ENCODE measurements at places on chromosomes 7 and 10.
A peak's percentile ranks its signal among the peaks of the same experiment; 100 is the strongest.

- no peak for DNase-seq
Observed at GRCh38 chr10:36671607-36672006, 453.8 kb upstream of the ANKRD30A start.

GRCh38 chr10:31678575-31679516, 249.8 kb downstream of the ARHGAP12 start:
- no peak for DNase-seq

- no peak for DNase-seq
Observed at GRCh38 chr10:15802375-15802949, 57.8 kb downstream of the MINDY3 start.

DNA sequence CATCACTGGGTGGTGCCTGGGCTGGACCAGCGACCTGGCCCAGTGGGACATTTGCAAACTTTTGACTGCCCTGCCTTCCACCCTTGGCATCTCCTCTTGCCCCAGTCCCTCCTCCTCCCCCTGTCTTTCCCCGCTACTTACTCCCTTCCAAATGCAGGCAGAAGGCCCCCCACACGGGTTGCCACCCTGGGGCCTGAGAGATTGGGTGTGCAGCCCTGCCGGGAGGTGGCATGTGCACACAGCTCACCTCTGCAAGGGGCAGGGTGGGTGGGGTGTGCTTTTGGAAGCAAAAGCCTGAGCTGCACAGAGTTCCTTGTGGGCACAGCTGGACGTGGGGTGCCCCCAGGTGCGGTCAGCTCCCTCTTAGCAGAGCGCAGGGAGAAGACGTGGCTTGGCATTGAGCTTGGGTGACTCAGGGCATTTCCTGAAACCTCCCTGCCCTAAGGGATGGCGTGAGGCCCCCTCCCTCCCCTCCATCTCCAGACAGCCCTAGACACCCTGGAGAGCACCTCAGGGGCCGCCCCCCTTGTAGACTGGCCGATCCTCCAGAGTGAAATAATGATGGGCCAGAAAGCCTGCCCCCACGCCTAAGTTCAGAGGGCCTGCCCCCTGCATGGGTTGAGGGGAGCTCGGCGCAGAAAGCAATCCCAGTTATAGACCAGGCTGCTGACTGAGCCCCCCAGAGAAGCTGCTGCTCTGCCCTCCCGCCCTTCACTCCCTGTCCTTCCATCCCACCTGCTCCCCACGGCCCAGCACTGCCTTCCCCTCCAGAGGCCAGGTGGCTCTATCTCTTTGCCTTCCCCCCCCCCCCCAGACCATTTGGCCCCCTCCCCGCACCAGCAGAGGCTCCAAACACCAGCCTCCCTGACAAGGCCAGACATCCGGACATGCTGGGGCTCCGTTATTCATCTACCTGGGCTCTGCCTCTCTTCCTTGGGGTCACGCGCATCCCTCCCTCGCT, 2.3 kb upstream of the SHH start:
- DNase-seq, result peak; percentile 42

DNA sequence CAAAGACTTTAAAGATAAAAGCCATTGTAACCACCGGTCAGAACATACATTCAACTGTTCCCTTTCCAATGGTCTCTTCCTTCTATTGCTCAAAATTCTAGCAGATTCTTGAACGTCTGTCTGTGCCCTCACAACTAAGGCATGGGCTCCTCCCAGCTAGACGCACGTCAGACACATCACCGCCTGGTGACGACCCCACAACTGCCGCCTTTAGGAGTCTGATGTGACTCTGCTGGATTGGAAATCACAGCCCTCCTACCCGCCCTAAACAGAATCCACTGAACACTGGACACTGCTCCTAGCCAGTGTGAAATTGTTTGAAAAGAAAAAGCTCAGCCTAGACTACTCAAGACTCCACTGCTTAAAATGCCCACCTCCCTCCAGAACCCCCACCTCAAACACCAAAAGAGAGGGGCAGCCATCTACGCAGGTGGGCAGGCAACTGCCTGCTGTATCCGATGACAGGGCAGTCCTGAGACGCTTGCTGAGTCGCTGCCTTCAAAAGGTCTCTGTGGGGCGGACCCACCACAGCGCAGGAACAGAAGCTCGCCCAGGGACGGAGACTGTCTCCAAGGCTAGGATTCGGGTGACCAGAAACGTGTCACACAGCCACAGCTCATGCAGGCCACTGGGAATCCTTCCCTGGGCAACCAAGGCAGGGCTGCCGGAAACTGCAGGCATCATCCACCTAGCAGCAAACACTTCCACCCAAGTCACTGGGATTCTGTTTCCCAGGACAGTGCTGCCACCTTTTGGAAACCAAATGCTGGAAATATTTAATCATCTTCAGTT, 34.7 kb downstream of the GSDME start:
- DNase-seq, result no peak

DNA sequence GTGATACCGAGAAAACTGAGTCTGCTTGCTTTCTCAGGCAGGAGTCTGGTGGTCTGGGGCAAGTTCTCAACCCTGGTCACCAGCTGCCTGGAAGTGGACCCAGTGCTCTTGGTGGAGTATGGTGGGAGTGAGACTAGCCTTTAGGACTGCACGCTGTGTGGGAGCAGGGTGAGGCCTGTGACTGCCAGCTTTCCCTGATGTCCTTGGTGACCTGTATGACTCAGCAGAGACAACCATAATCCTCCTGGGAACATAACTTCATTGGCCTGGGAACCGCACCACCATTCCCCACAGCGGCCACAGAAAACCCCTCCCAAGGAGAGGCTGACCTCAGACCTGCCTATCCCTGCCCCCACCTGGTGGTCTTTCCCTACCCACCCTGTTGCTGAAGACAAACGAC, 139.5 kb upstream of the CHRM2 start:
- DNase-seq, result no peak

- no peak for DNase-seq
Observed at GRCh38 chr7:102320181-102320580, 33.5 kb downstream of the SH2B2 start.

DNA sequence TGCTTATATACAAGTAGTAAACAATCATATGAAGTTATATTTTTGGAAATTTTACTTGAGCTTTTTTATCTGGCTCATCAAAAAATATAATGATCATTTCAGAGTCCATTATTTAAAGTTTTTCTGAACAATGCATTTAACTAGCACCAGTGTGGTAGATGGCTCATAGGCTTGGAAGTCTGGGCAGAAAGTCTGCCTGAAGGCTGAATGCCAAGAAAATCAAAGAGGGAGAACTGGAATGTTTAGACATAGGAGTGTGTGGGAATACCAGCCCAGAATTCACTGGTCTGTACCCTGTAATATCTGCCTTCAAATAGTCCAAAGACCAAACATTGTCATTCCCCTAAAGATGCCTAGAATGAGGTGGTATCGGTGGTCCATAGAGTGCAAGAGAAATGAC, 40.3 kb upstream of the ANK3 start:
- DNase-seq, result no peak

DNA sequence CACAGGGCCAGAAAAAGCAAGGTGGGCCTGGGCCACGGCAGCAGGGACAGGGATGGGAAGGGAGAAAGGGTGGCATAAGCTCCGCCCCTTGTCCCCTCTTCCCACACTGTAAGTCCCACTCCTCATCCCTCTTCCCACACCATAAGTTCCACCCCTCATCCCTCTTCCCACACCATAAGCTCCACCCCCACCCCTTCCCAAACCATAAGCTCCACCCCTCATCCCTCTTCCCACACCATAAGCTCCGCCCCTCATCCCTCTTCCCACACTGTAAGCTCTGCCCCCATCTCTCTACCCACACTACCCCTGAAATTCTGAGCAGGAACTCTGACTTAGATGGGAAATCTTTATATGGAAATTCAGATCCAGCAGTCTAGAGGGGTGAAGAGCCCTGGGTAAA, 55.7 kb downstream of the HSPA12A start:
- DNase-seq, result no peak

DNA sequence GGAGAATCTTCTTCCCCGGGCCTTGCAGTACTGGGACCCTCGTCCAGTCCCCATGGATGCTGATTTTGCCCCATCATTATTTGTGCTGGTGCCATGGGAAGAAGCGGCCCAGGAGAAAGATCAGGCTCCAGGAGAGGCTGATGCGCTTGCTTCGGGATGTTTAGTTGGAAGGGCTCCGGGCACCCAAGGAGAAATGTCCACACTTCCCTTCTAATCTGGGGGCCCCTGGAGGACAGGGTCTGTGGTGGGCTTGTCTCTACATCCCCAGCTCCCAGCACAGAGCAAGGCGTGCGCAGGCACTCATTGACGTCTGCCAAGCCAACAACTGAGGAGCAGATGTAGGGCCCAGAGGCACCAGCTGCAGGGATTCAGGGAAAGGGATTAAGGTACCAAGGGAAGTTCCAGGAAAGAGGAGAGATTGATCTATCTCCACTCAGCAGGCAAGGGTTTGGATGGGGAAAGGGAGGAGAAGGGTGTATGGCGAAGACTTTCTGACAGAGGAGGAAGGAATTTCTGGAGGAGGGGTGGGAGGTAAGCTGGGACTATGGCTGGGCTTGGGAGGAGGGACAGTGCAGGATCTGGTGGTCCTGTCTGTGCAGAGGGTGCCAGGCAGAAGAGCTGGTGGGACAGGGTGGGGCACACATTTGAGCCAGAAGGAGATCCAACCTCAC, 38.7 kb upstream of the LEP start:
- peak; percentile 39 for DNase-seq

GRCh38 chr7:133320891-133321290, 68.0 kb downstream of the EXOC4 start:
- no peak for DNase-seq

GRCh38 chr7:76294344-76295024, 8.0 kb upstream of the HSPB1 start:
- peak; percentile 60 for DNase-seq

- DNase-seq, result no peak
Observed at GRCh38 chr10:17354781-17355180, 99.6 kb downstream of the ST8SIA6 start.

DNA sequence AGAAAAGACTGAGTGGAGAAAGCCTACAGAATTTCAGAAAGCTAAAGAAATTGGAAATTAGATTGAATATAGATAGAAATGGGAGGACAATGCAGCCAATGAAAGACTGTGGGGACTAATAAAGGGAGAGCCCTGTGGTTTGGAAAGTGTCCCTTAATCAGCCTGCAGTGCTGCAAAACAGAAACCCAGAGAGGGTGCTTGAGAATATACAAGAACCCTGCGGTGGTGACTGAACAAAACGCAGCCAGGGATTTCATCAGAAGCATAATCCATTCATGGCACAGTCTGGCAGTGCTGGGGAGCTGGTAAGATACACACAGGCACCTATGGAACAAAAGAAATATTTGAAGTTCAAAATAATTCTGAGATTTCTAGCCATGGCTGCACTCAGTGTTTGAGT, 19.1 kb downstream of the CEP41 start:
- DNase-seq, result no peak

DNA sequence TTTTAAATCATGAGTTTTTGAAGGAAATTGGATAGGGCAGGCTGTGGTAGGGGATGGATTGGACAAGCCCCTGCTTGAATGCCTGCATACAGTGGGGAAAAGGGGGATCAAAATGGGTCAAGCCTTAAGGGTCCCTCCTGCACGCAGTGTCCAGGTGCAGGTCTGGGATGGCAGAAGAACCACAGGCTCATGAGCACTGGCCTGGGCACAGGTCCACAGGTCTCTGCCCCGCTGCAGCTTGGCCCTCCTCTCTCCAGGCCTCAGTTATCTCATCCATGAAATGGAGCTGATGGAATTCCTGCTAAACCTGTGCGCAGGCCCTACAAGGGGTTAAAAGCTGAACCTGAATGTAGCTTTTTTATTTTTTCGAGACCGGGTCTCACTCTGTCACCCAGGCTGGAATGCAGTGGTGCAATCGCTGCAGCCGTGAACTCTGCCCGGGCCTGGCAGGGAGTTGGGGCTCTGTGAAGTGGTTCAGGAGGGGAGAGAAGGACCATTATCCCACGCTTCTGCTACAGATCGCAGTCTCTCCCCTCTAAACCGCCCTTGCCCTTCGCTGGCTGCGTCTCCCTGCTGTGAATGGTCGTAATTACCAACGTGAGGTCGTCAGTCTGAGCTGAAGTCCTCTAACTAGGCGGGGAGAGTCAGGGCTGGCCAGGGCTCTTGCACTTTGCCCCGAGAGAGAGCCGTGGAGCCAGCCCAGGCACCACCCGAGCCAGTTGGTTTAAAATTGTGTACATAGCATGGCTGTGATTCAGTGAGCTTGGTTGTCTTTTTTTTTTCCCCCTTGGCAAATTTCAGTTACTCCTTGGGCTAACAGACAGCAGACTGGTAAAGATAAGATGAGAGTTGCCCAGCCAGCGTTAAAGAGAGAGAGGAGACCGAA, 77.5 kb upstream of the GTF2I start:
- DNase-seq, result no peak

GRCh38 chr7:132901241-132901640, 180.6 kb downstream of the CHCHD3 start:
- DNase-seq, result no peak

- DNase-seq, result no peak
Observed at GRCh38 chr10:5105626-5106025, 11.4 kb downstream of the AKR1C3 start.

GRCh38 chr7:33781796-33782195, 123.5 kb upstream of the BMPER start:
- no peak for DNase-seq

GRCh38 chr10:52032681-52033629, 281.1 kb upstream of the DKK1 start:
- DNase-seq, result no peak

DNA sequence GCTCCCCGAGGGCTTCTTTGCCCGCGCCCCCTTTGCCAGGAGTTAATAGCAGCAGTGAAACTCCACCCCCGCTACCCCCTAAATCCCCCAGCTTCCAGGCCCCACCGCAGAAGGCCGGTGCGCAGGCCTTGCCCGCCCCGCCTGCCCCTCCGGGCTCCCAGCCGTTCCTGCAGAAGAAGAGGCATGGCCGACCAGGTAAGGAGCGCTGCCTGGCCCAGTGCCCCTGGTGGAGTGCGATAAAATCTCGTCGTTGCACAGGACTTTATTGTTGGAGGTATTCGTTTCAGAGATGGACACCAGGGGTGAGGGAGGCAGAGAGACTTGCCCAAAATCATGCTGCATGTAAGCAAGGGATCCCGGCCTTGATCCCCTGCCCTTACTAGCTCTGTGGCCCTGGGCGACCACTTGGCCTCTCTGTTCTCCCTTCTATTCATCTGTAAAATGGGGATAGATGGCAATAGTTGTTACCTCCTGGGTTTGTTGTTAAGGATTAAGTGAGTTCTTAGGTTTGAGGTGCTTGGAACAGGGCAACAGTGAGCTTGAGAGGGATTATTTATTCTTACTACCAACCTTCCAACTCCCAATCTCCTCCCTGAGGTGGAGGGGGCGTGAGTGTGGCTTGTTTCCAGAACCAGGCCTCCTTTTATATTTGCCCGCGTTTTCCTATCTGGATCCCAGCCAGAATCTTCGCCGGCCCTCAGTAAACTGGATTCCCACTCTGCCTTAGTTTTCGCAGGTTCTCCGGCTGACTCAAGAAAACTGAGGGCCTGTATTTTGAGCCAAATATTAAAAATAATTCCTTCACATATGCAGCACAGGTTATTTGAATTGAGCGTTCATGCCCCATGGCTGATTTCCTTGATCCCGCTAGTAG, 78.3 kb downstream of the WIPF3 start:
- peak; percentile 67 for DNase-seq

DNA sequence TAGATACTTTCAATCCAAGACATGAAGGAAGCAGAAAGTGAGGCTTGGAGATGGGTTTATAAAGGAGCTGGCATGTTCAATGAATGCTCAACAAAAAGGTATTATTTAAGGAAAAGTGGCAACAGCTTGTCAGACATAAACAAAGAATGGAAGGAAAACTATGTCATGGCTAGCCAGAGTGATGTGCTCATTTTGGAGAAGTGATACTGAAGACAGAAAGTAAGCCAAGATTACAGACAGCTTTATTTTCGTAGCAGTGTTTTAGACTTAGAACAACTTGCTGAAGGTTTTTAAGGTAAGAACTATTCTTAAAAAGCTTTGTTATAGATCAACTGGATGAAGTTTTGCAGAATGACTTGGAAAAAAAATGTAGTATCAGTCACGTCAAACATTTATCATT, 160.5 kb upstream of the FERD3L start:
- no peak for DNase-seq

- no peak for DNase-seq
Observed at GRCh38 chr10:63173468-63174232, 40.5 kb downstream of the NRBF2 start.

All from ecto neural progenitor cell (in vitro differentiated cells).